NCI-H1105 (cell line): ENCODE measurements at places on chromosomes 1 and 21.

GRCh38 chr1:54442185-54442584, 36.0 kb upstream of the SSBP3 start:
- DNase-seq = no peak

- no peak for DNase-seq
Measured at GRCh38 chr1:62380181-62380580, 56.7 kb upstream of the USP1 start.

DNA sequence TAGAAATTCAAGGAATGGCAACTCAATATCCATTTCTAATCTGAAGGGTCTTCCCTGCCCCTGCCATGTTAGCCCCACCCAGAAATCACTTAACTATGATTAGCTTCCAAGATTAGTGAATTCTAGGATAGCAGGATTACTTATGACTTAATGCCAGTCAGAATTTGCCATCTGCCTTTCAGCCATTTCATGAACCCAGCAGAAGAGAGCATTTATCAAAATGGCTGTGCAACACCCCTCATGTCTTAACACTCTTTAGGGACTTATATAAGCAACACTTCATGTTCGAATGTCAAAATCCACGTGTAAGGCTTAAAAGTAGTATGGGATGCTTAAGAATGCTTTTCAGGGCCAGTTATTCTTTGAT, 288.5 kb downstream of the NFIA start:
- no peak for DNase-seq

DNA sequence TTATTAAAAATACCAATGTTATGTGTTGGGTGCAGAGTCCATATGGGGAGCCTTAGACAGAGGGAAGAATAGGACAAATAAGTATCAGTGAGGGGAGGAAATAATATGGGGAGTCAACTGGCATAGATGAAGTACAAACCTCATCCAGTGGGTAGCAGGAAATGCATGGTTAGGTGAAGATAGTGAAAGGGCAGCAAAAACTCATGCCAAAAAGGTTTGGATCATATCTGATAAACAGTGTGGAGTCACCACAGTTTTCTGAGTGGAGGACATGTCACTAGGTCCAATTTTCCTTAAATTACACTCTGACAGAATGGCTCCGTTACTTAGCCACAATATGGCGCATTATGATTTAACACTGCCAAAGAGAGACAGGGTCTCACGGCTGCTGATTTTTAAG, 10.3 kb downstream of the DUSP23 start:
- no peak for DNase-seq

DNA sequence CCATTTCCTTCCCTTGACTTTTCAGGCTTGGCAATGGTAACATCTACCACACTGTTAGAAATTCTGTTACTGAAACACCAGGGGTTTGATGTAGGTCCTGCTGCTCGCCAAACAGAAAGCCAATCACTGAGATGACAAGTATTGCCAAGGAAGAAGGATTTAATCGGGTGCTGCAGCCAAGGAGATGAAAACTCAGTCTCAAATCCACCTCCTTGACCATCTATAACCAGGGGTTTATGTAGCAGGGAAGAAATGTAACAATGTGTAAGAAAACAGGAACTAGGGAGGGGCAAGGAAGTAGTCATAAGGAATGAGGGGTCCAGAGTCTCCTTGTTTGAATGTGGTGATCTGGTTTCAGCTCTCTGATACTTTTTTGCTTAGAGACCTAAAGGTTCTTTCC, 25.4 kb downstream of the PLA2G2A start:
- DNase-seq = no peak

- DNase-seq = no peak
Measured at GRCh38 chr1:17314491-17314971, 6.5 kb downstream of the PADI4 start.

DNA sequence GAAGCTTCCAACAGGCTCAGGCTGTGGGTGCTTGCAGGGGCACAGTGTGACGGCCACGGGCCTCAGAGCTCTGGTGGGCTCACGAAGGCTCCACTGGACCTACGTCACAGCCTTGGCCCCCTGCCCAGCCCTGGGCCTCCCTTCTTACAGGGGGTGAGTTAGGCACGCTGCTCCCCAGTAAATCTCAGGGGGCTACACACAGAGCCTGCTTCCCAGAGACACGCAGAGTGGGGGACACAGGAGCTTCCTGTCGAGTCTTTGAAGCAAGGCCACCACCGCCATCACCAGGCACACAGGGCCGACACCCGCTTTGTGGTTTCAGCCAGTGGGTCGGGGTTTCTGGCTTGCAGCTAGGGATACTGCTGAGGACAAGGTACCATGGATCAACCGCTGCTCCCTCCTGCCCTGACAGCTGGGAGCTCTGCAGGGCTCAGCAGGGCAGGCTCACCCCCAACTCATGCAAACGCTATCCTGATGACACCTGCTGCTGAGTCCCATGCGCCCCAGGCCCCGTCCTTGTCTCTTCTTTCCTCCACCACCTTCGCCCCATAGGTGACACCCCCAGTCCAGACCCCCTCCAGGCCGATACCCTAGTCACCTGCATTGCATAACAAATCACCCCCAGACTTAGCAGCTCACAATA, 5.5 kb upstream of the CFAP410 start:
- DNase-seq = no peak

DNA sequence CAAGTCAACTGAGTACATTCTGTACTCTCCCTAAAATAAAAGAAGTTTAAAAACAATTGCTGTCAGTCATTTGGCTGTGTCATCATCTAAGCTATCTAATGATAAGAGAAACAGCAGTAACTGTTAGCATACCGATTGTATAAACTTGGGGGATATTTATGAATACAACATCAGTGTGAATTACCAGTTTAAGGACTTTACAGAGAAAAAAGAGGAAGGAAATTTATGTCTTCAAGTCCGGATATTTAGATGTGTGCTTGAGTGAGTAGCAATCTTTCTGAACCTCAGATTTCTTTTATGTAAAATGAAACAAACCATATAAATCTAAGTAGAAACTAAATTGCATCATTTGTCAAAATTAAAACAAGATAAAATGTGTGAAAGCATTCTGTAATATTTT, 1557.0 kb downstream of the MRPL39 start:
- no peak for DNase-seq

DNA sequence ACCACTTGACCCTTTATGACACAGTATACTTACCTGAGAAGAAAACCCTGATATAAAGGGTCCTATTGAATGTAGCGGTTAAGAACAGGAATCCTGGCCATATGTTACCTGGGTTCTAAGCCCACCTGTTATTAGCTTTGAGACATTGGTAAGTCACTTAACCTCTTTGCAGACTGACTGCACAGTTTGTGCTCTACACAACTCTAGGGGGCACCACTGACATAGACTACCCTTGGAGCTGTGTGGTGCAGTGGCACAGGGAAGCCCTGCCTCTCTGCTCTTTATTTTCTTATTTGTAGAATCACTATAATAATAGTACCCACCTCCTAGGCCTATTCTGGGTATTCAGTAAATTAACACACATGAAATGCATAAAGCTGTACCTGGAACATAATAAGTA, 165.6 kb downstream of the C1orf94 start:
- DNase-seq = no peak

DNA sequence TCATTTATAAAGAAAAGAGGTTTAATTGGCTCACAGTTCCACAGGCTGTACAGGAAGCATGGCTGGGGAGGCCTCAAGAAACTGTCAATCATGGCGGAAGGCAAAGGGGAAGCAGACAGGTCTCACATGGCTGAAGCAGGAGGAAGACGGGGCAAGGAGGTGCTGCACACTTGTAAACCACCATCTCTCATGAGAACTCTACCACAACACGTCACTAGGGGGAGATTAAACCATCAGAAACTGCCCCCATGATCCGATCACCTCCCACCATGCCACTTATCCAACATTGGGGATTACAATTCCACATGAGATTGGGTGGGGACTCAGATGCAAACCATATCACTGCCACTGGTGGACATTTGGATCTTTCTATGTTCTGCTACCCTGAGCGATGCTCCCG, 351.4 kb downstream of the NPHP4 start:
- no peak for DNase-seq
